ENCODE measurements at places on chromosomes 12 and 14. TPM values are rescaled to one million over a fixed set of nuclear protein-coding genes. Genes with fewer than 3 reads are reported as not detected.

- no peak for DNase-seq
Measured at GRCh38 chr12:39605996-39606395, 13.6 kb downstream of the ABCD2 start.

GRCh38 chr14:24310265-24310645, 315 bp downstream of the LTB4R2 start:
- no peak for DNase-seq

GRCh38 chr12:43255522-43256111, 296.4 kb downstream of the ADAMTS20 start:
- peak; percentile 31 for DNase-seq

GRCh38 chr12:67572492-67572891, 76.1 kb upstream of the DYRK2 start:
- DNase-seq, result no peak

DNA sequence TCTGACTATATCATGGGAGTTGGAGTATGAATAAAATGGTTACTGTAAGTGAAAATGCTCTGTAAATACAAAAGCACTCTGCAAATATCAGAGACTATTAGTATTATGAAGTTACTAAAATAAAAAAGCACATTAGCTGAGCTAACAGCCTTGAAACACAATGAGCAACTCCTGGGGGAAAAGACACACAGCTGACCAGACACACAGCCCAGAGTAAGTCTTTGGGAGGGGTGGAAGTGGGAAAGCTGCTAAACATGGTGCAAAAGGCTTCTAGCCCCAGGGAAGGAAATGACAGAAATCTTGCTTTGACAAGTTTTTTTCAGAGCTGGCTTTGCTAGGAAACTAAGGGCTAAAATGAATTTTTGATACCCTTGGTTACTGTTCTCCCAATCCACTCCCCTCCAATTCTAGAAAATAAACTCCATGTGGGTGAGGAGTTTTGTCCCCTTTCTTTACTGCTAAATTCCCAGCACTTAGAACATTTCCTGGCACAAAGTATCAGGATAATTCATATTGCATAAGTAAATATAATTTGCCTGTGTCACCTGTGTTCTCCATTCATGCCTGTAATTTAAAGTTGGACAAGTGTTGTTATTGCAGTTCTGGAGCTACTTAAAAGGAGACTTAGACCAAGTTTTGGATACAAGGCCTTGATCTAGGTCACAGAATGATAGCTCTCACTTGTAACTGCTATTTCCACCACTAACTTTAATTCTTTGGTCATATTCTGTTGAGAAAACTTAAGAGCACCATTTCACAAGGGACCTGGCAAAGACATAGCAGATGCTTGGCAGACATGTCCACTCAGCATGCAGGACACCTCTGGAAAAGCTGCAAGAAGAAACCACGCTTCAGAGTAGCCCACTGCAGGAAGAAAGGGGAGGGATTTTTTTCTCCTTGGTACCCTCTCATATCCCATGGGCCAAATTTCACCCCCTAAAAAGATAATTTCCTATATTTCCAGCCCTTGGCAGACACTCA, 19.0 kb upstream of the RAB3IP start:
- peak; percentile 11 for DNase-seq

GRCh38 chr14:26808407-26808806, 210.6 kb upstream of the NOVA1 start:
- DNase-seq, result no peak

TPPP2 gene
- polyA plus RNA-seq, result 0.37 TPM

DNA sequence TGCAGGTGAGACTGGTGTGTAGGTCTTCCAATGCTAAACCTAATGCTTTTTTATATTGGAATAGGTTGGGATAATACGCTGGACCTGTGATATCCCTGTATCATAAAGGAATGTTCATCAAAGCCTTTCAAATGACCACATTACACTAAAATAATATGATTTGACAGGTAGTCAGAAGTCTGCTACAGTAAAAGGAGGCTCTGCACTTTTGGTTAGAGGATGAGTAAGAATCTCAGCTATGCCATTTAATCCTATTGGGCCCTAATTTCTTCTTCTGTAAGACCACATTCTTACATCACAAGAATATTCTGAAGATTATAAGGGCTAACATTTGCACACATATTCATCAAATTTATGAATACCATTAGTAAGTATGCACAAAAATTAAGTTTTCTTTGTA, 250.5 kb upstream of the FLRT2 start:
- no peak for DNase-seq

GRCh38 chr12:20211981-20212421, 156.3 kb upstream of the PDE3A start:
- DNase-seq, result peak; percentile 82

DNA sequence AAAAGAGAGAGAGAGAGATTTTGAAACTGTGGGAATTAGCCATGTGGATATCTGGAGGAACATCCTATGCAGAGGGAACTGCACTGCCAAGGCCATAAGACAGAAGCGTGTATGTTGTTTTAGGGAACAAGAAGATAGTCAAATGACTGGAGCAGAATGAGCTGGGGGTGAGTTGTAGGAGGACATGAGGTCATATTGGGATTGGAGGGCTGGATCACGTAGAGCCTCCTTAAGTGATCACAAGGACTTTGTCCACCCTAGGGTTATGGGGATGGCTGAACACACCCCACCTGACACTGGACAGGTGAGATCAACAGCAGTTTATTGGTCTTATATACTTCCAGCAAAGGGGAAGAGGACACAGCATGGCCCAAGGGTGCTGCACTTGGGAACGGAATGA, 8.2 kb upstream of the CGRRF1 start:
- DNase-seq, result no peak

GRCh38 chr14:33946679-33947476, 4.0 kb downstream of the EGLN3 start:
- DNase-seq, result peak; percentile 91

DNA sequence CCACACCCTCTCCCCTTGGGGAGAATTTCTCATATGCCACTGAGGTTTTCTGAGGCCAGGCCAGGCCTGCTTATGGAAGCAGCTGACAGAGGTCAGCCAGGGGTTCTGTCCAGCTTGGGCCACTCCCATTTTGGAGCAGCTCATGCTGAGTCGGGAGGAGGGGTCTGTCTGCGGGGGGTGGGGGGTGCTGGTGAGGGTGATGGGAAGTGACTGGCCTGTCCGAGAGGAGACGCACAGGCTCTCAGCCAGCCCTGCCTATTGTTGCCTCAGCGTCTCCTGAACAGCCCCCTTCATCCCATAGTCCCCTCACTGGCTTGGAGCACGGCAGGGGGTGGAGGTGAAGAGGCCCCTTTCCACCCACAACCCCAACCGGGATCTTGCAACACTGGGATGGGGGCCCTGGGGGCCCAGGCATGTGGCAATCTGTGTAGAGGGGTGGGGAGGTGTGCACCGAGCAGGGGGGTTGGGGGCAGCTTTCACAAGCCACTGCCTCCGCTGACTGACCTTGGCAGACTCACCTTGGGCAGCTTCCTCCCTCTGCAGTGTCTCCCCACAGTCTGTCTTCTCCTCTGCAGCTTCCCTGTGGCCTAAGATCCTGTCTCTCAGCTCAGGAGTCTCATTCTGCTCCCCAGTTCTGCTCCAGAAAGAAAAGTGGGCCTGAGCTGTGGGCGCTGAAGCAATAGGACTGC, 5.5 kb downstream of the CEBPE start:
- DNase-seq, result peak; percentile 67

GRCh38 chr12:116346741-116347140, 69.2 kb upstream of the MED13L start:
- peak; percentile 76 for DNase-seq

GRCh38 chr14:96051642-96052540, 12.7 kb downstream of the C14orf132 start:
- no peak for DNase-seq

DPF3 gene
- polyA plus RNA-seq, result 2.9 TPM

DNA sequence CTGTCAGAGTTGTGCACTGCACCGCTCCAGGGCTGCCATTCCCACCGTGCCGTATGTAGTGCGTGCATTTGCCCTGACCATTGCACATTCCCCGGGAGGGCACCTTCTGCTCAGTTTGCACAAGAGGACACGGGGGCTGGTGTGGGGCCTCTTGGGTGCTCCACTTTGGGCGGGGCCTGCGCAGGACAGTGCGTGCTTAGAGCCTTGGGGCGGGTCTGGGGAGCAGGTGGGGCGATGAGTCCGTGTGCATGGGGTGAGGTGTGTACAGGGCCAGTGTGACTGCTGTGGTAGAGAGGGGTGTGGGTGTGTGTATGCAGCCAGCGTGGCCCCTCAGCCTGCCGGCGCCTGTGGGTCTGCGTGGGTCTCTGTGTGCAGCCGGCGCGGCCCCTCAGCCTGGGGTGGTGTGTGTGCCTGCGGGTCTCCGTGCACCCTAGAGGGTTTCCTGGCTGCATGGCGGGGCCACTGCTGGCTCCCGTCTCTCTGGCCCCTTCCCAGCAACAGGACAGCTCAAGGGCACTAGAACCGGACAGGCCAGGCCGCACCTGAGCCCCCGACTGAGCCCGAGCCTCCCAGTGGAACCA, 31.9 kb downstream of the FBRSL1 start:
- DNase-seq, result no peak

DNA sequence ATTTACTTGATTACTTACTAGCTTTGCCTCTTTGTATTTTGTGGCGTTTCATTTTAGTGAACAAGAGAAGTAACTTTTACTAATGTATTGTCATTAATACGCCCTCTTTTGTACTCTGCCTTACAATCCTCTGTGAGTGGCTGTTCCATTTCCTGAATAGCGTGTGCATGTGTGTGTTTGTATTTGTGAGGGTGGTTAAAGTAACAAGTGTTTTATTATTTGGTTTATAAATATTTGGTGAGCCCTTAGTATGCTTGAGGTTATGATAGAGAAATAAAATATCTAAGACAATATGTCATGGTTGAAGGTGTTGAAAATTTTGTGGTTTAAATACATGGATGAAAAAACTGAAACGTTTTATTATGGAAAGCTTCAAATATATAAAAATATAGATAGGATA, 71.7 kb upstream of the REP15 start:
- DNase-seq, result no peak

ATP5F1B gene
- polyA plus RNA-seq, result 636 TPM

TTC7B gene
- polyA plus RNA-seq, result 41.6 TPM

GRCh38 chr14:98786456-98786855, 485.5 kb downstream of the BCL11B start:
- no peak for DNase-seq

DNA sequence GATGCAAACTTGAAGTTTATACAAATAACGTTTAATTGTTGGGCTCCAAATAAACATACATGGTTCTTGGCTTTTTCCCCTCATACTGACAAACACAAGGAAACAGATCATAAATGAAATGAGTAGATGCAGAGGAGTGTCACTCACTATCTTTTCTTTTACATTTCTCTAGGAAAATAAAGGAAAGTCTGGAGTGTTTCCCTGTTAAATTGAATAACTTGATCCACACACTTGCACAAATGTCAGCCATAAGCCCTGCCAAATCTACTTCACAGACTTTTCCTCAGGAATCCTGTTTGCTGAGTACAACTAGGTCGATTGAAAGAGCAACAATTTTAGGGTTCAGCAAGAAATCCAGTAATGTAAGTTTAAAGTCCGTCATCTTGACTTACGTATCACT, 175.3 kb downstream of the PLCZ1 start:
- DNase-seq, result peak; percentile 87

GRCh38 chr12:55695349-55695748, 12.4 kb downstream of the ITGA7 start:
- no peak for DNase-seq

DNA sequence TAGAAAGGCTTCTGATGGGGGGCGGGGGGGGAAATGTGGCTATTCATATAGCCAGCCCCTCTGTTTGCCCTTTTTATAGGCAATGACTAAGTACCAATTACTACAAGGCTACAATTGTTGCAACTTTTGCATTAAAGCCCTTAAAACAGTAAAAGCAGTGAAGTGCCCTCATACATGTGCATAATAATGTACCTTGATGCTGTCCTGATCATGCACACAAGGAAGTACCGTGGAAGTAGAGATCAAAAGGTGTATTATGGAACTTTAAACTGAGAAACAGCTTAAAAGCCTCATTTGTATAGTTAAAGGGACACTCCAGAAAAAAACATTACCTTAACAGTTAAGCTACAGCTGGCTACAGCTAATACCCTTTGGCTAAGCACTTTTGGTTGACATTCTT, 111.8 kb downstream of the PLEKHG7 start:
- DNase-seq, result no peak

- DNase-seq, result no peak
Measured at GRCh38 chr12:83575326-83575725, 888.6 kb downstream of the TMTC2 start.

SMIM41 gene
- 0.72 TPM for polyA plus RNA-seq

DNA sequence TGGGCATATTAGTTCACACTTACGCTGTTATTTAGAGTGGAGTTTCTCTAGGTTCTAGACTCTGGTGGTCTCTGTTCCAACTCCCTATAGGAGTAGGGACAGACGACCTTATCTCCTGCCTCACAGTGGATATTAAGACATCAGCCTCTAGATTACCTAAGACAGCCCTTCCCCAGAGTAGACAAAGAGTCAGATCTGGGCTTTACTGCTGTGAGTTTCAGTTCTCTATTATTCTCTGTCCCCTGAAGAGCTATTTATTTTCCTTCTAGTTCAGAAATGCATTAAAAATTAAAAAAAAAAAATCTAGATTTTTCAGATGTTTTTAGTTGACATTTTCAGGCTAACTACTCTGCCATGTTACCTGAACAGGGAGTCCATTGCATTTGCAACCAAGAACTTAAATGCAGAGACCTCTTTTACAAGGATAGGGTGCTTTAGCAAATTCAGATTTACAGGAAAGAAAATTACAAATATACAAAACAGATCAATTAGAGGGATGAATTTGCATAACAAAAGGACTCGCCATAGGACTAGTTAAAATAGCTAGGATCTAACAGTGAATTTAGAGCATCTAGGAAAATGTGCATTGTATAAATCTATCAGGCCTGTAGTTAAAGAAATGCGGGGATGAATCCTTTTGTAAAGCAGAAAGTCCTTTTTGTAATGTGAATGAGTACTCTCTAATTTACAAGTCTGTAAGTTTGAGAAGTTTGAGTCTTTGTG, 381.4 kb downstream of the APAF1 start:
- DNase-seq, result no peak

DNA sequence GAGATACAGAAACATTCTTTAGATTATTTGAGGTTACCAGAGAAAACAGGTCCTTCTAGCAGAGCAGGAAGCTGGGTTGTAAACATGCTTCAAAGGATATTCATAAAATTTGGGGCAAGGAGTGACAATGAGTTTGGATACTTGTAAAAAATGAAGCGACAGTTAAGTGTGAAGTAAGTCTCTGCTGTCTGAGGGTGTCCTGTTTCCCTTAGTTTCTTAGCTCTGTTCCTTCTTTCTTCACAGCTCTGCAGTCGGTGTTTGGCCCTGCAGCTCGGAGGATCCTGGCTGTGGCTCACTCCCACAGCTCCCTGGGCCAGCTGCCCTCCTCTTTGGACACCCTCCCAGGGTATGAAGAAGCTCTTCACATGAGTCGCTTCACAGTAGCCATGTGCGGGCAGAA, 10.8 kb downstream of the TMEM52B start:
- peak; percentile 7 for DNase-seq

DNA sequence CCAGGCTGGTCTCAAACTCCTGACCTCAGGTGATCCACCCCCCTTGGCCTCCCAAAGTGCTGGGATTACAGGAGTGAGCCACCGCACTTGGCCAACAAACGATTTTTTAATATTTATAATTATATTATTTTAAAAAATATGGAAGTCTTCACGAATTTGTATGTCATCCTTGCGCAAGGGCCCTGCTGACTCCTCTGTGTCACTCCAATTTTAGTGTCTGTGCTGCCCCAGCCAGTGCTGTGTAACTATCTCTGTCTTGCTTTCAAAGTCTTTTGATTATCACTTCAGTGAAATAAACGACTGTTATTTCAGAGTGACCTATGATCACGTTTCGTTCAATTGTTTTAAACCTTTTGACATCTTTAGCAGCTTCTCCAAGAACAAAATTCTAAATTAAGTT, 13.1 kb upstream of the MMP17 start:
- DNase-seq, result no peak

GRCh38 chr12:114690267-114691135, 6.5 kb upstream of the TBX3 start:
- DNase-seq, result no peak

TGFB3 gene
- polyA plus RNA-seq, result 122 TPM

LRRIQ1 gene
- polyA plus RNA-seq, result 0.36 TPM

Measured in muscle of leg (tissue), 16 donors.